ENCODE measurements at places on chromosomes 1 and 21.

- DNase-seq = no peak
Measured at GRCh38 chr1:9861360-9861759, 37.6 kb upstream of the CLSTN1 start.

- DNase-seq = no peak
Measured at GRCh38 chr1:158356616-158357015, 2.9 kb downstream of the CD1E start.

GRCh38 chr1:59751004-59751395 is 63.7 kb upstream of the HOOK1 start:
- no peak for DNase-seq

GRCh38 chr1:77672374-77672773 is 10.1 kb downstream of the ZZZ3 start:
- no peak for DNase-seq

Measured in fibroblast of skin of left quadriceps (primary cell).